ENCODE measurements at places on chromosomes 2 and 18. TPM values are rescaled to one million over a fixed set of nuclear protein-coding genes. Genes with fewer than 3 reads are reported as not detected.
A peak's percentile ranks its signal among the peaks of the same experiment; 100 is the strongest.

GRCh38 chr2:240128608-240129145, 7.4 kb downstream of the COPS9 start:
- H3K36me3 ChIP-seq: peaks cover 7% of the 10 kb centered on the region
- no peaks in the 10 kb centered on the region for H3K4me1 ChIP-seq
- H3K4me3 ChIP-seq: no peak overlapping the region
- H3K27me3 ChIP-seq: no peaks in the 10 kb centered on the region

GRCh38 chr18:56413862-56414261, 224.5 kb downstream of the TXNL1 start:
- no peaks in the 10 kb centered on the region for H3K36me3 ChIP-seq
- no peak for DNase-seq
- H3K27me3 ChIP-seq: no peaks in the 10 kb centered on the region
- no peaks in the 10 kb centered on the region for H3K4me1 ChIP-seq
- H3K4me3 ChIP-seq: no peak overlapping the region

DNA sequence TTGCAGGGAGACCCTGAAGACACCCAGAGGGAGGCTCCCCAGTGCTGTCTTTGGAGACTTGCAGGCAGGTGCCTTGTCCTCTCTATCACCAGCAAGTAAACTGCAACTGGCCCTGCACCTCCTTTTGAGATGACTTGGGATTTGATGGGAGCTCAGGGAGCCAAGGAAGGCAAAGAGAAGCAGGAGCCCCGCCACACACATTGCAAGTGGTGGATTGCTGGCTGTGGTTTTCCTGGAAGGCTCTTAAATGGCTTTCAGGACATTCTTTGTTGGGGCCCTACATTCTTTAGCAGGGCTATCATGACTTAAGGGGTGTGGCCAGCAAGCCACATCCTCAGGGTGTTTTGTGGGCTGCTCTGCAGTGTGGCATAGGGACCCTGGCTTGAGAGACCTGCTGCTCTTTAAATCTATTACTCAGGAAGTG, 39.9 kb upstream of the CDC42EP3 start:
- H3K36me3 ChIP-seq: no peaks in the 10 kb centered on the region
- no peak for DNase-seq
- H3K27ac ChIP-seq: no peak overlapping the region
- peaks cover 7% of the 10 kb centered on the region for H3K4me1 ChIP-seq

DNA sequence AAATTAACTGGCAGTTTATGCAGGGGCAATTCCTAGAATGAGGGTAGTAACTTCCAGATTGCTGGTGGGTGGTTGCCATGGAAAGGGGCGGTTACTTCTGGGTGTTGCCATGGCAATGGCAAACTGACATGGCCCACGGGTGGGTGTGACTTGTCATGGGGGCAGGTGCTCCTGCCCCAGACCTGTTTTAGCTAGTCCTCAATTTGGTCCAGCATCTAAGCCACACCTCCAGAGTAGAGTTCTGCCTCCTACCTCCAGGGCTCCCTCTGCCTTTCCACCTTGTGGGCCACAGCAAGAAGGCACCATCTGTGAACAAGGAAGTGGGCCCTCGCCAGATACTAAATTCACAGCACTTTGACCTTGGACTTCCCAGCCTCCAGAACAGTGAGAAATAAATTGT, 148.7 kb downstream of the TFCP2L1 start:
- H3K27ac ChIP-seq: no peak overlapping the region
- peak; percentile 57 for DNase-seq
- H3K36me3 ChIP-seq: no peaks in the 10 kb centered on the region

DNA sequence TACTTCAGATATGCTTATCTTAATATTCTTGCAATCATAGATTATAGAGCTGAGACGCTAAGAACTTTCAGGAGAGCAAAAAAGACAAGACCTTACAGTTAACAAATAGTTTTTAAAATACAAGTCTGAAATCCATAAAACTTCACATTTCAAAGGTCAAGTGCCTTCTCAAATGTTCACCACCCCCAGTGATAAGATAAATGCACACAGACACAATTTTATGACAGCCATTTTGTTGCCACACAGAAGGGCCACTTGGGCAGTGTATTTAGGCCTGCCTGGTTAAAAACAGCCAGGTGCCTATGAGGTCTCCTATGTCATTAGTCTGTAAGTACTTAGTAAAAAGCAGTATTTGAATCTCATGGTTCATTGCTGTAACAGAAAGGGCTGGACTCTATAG, 8.1 kb upstream of the PSTPIP2 start:
- H3K36me3 ChIP-seq: peaks cover 43% of the 10 kb centered on the region
- DNase-seq: peak; percentile 40
- H3K27me3 ChIP-seq: no peaks in the 10 kb centered on the region
- H3K27ac ChIP-seq: no peak overlapping the region

The IL1A gene
- total RNA-seq: 0.15 TPM

The FOXD4L1 gene
- total RNA-seq: 0.72 TPM

- peak overlapping the region; percentile 75 for H3K27ac ChIP-seq
- peak; percentile 97 for DNase-seq
- peaks cover 45% of the 10 kb centered on the region for H3K4me1 ChIP-seq
- no peaks in the 10 kb centered on the region for H3K27me3 ChIP-seq
- H3K4me3 ChIP-seq: peak overlapping the region; percentile 74
Measured at GRCh38 chr18:59139291-59139614, 431 bp upstream of the SEC11C start.

DNA sequence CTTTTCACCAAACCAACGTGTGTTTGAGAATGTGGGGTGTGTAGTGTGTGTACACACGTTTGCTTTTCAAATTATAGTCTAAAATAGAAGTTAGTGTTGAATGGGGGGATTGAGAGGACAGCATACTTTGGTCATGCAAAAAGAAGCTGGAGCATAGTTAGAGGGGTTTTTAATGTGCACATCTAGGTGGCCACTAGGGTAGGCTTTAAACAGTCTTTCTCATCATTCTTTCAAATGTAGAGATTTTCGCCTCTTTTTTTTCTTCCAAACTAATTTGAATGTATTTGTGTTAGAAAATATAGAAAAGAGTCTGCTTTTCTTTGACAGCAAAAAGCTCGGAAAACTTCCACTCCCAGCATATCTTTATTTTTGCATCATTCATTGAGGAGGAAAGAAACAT, 165.2 kb upstream of the MYO3B start:
- peaks cover 14% of the 10 kb centered on the region for H3K4me1 ChIP-seq
- no peak overlapping the region for H3K4me3 ChIP-seq
- no peaks in the 10 kb centered on the region for H3K36me3 ChIP-seq
- H3K27ac ChIP-seq: no peak overlapping the region
- no peak for DNase-seq

DNA sequence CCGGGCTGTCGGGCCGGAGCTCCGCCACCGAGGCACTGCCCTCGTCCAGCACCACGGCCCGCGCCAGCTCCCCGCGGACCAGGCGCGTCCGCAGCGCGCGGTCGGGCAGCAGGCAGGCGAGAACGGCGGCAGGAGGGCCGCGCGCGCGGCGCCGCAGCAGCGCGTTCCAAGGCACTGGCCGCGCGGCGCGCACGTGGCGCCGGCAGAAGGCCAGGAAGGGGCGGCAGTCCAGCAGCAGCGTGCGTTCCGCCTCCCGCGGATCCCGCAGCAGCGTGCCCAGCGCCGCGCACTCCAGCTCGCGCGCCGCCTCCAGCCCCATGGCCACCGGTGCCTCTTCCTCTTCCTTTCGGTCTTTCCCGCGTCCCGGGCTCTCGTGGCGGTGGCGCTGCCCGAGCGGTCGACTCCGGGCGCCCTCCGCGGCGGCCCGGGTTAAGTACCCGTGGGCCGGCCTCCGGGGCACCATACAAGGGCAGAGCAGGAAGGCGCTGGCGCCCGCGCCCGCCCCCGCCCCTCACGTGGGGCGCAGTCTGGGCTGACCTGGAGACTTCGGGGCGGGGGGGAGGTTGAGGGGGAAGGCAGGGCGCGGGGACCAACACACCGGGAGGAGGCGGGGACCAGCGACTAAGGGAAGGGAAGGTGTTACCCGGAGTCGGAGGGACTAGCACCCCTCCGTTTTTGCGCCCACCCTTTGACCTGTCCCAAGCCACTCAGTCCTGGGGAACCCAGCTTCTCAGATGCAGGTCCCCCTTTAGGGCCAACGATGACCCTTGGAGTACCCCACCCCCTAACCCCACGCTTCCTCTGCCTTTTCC, at the start of gene DUSP2:
DUSP2 (minus strand) TSS at position 405 of the 812 bp plus-strand sequence; CDS start at position 319, 86 bp downstream.
- DNase-seq: peak; percentile 96
- H3K36me3 ChIP-seq: peaks cover 19% of the 10 kb centered on the region
- no peaks in the 10 kb centered on the region for H3K27me3 ChIP-seq
- peak within 1 kb of the TSS; percentile 67 for H3K27ac ChIP-seq

GRCh38 chr2:1650085-1650872, 94.0 kb downstream of the PXDN start:
- no peaks in the 10 kb centered on the region for H3K4me1 ChIP-seq
- DNase-seq: no peak
- no peak overlapping the region for H3K27ac ChIP-seq
- H3K27me3 ChIP-seq: no peaks in the 10 kb centered on the region
- H3K4me3 ChIP-seq: no peak overlapping the region
- H3K36me3 ChIP-seq: no peaks in the 10 kb centered on the region

- H3K36me3 ChIP-seq: no peaks in the 10 kb centered on the region
- H3K4me1 ChIP-seq: peaks cover 8% of the 10 kb centered on the region
- DNase-seq: no peak
- no peaks in the 10 kb centered on the region for H3K27me3 ChIP-seq
- H3K27ac ChIP-seq: no peak overlapping the region
Measured at GRCh38 chr2:116820986-116821385, 993.5 kb upstream of the DDX18 start.

GRCh38 chr2:62296832-62297623, 101.1 kb downstream of the B3GNT2 start:
- H3K36me3 ChIP-seq: no peaks in the 10 kb centered on the region
- no peak overlapping the region for H3K4me3 ChIP-seq
- H3K27ac ChIP-seq: no peak overlapping the region
- no peaks in the 10 kb centered on the region for H3K4me1 ChIP-seq

The PARD6G gene
- not detected for total RNA-seq

GRCh38 chr2:163341426-163341825, 394.4 kb downstream of the FIGN start:
- no peaks in the 10 kb centered on the region for H3K27me3 ChIP-seq
- DNase-seq: no peak
- no peak overlapping the region for H3K4me3 ChIP-seq
- H3K27ac ChIP-seq: no peak overlapping the region

The ACOXL gene
- total RNA-seq: 0.58 TPM

GRCh38 chr2:236081171-236081570, 87.0 kb downstream of the GBX2 start:
- H3K4me3 ChIP-seq: no peak overlapping the region
- H3K36me3 ChIP-seq: no peaks in the 10 kb centered on the region
- no peak overlapping the region for H3K27ac ChIP-seq
- no peak for DNase-seq

DNA sequence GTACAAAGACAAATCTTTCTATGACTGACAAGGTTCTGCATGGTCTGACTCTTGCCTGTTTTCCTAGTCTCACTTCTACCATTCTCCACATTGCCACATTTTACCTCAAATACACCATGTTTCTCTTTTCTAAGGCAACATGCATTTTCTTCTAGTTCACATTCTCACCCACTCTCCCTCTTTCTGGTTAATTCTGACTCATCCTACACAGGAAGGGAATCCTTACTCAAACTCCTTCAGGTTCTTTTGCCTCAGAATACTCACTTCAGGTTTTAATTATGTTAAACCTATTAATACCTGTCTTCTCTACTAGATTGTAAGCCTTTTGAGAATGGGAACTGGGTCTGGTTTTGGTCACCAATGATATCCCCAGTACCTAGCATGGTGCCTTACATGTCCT, 47.2 kb downstream of the MAP2 start:
- no peaks in the 10 kb centered on the region for H3K27me3 ChIP-seq
- no peak for DNase-seq
- no peak overlapping the region for H3K27ac ChIP-seq
- no peaks in the 10 kb centered on the region for H3K4me1 ChIP-seq
- no peaks in the 10 kb centered on the region for H3K36me3 ChIP-seq

GRCh38 chr2:176325732-176326131, 56.5 kb downstream of the MTX2 start:
- H3K27ac ChIP-seq: no peak overlapping the region
- H3K4me1 ChIP-seq: no peaks in the 10 kb centered on the region
- no peaks in the 10 kb centered on the region for H3K27me3 ChIP-seq
- no peak overlapping the region for H3K4me3 ChIP-seq
- no peak for DNase-seq

GRCh38 chr2:198857246-198857645, 600.5 kb downstream of the SATB2 start:
- no peak overlapping the region for H3K27ac ChIP-seq
- H3K4me3 ChIP-seq: no peak overlapping the region
- H3K4me1 ChIP-seq: no peaks in the 10 kb centered on the region
- no peaks in the 10 kb centered on the region for H3K27me3 ChIP-seq
- no peaks in the 10 kb centered on the region for H3K36me3 ChIP-seq

- H3K4me3 ChIP-seq: no peak overlapping the region
- H3K4me1 ChIP-seq: no peaks in the 10 kb centered on the region
- H3K27me3 ChIP-seq: no peaks in the 10 kb centered on the region
Measured at GRCh38 chr2:20917287-20917660, 94.4 kb upstream of the LDAH start.

The FHL2 gene
- total RNA-seq: 0.26 TPM

The UGT1A7 gene
- 0.18 TPM for total RNA-seq

GRCh38 chr2:240157147-240157470, 16.7 kb upstream of the OTOS start:
- DNase-seq: no peak
- no peaks in the 10 kb centered on the region for H3K4me1 ChIP-seq

DNA sequence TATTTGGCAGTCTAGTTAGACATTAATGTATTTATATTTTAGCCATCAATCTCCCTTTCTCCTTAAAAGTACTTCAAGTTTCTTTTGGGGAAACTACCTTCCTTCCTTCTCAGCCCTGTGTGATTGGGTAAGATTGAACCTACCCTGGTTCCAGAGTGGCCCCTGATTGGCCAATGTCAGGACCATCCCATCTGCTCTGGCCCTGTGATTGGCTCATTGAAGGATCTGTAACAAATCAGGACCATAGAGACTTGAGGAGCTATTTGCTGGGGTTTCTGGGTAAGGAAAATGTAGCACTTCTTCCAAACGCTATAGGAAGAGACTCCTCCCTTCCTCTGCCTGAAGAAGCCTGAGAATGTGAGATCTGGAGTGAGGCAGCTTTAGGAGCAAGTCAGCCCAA, 59.3 kb downstream of the AQP4 start:
- DNase-seq: peak; percentile 45
- no peaks in the 10 kb centered on the region for H3K36me3 ChIP-seq
- H3K4me1 ChIP-seq: no peaks in the 10 kb centered on the region
- no peaks in the 10 kb centered on the region for H3K27me3 ChIP-seq
- H3K27ac ChIP-seq: no peak overlapping the region

DNA sequence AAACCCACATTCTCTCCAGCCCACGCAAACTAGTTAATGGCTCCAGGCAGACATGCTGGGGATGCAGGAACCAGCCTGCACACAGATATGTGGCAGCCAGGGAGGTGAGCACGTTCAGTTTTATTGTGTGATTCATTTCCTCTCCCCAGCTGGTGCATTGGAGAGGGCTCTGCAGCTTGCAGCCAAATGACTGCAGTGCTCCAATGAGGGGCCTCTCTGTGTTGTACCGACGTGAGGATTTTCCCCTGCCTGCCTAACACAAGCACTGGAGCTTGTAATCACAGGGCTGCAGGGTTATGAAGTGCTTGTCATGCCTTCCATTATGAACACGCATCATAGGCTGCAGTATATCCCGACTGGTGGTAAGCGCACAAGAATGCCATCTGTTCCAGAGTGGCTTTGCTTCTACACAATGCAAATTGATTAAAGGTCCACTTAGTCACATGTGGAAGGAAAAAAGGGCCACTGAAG, 92.3 kb upstream of the THUMPD2 start:
- no peak overlapping the region for H3K4me3 ChIP-seq
- H3K4me1 ChIP-seq: no peaks in the 10 kb centered on the region
- H3K27me3 ChIP-seq: no peaks in the 10 kb centered on the region
- no peak for DNase-seq

The SLC14A1 gene
- total RNA-seq: not detected

The SLC19A3 gene
- total RNA-seq: not detected

All from Karpas-422 (cell line).